ENCODE measurements at places on chromosomes 3 and 15. TPM values are rescaled to one million over a fixed set of nuclear protein-coding genes. Genes with fewer than 3 reads are reported as not detected.
A peak's percentile ranks its signal among the peaks of the same experiment; 100 is the strongest.

GRCh38 chr3:55327131-55327920 lies 159.8 kb downstream of the WNT5A start:
- no peaks in the 10 kb centered on the region for H3K36me3 ChIP-seq
- no peaks in the 10 kb centered on the region for H3K27me3 ChIP-seq
- DNase-seq: no peak
- H3K27ac ChIP-seq: no peak overlapping the region
- H3K4me1 ChIP-seq: no peaks in the 10 kb centered on the region

DNA sequence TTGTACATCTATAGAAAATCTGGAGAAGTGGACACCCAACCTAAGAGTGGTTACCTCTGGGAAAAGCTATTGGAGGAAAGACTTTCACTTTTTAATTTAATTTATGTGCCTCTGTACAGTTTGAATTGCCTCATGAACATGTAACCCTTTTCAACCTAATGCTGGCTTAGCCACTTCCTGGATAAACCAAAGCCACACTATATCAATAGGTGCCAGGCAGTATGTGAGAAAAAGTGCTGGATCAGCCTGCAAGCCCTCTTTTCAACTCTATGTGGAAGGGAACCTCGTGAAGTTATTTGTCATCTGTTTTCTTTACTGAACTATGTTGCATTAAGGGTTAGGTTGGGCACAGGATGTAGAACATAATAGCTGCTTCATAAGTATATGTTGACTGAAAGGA lies 9.3 kb upstream of the TOPAZ1 start:
- H3K27ac ChIP-seq: no peak overlapping the region
- no peak for DNase-seq
- no peaks in the 10 kb centered on the region for H3K36me3 ChIP-seq
- peaks cover 11% of the 10 kb centered on the region for H3K27me3 ChIP-seq
- peaks cover 6% of the 10 kb centered on the region for H3K4me1 ChIP-seq
- H3K4me3 ChIP-seq: no peak overlapping the region

GRCh38 chr15:74392451-74392830 lies 25.0 kb upstream of the CYP11A1 start:
- H3K36me3 ChIP-seq: peaks cover 6% of the 10 kb centered on the region
- peaks cover 69% of the 10 kb centered on the region for H3K4me1 ChIP-seq
- peak overlapping the region; percentile 82 for H3K27ac ChIP-seq
- no peak for DNase-seq
- peak overlapping the region; percentile 57 for H3K4me3 ChIP-seq

GRCh38 chr3:188270423-188270972 lies 116.5 kb downstream of the LPP start:
- peaks cover 16% of the 10 kb centered on the region for H3K36me3 ChIP-seq
- H3K27ac ChIP-seq: no peak overlapping the region
- H3K4me1 ChIP-seq: peaks cover 32% of the 10 kb centered on the region
- H3K27me3 ChIP-seq: no peaks in the 10 kb centered on the region

GRCh38 chr3:181921220-181921619 lies 209.5 kb downstream of the SOX2 start:
- H3K27me3 ChIP-seq: no peaks in the 10 kb centered on the region
- H3K36me3 ChIP-seq: no peaks in the 10 kb centered on the region
- DNase-seq: no peak
- H3K4me1 ChIP-seq: no peaks in the 10 kb centered on the region

DNA sequence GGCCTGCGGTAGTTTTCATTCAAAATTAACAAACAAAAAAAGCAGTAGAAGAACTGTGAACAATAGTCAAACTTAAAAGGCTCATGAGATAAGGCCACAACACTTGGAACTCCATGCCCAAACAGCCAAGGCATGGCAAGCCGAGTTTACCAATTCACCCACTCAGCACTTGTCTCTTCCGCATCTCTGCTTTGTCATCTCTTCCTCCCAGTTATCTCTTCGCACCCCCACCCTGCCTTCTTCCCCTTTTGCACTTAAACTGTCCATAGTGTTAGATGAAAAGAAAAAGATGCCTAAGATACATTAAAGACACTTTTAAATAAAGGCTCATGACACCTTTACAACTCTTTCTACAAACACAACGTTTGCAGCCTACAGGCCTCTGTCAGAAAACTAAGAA lies 11.1 kb downstream of the TLE3 start:
- peaks cover 92% of the 10 kb centered on the region for H3K36me3 ChIP-seq
- H3K27me3 ChIP-seq: no peaks in the 10 kb centered on the region
- no peak overlapping the region for H3K27ac ChIP-seq
- no peak overlapping the region for H3K4me3 ChIP-seq

GRCh38 chr3:89877230-89877629 lies 769.8 kb downstream of the EPHA3 start:
- no peak overlapping the region for H3K27ac ChIP-seq
- no peaks in the 10 kb centered on the region for H3K4me1 ChIP-seq
- no peaks in the 10 kb centered on the region for H3K36me3 ChIP-seq
- no peaks in the 10 kb centered on the region for H3K27me3 ChIP-seq
- H3K4me3 ChIP-seq: no peak overlapping the region

DNA sequence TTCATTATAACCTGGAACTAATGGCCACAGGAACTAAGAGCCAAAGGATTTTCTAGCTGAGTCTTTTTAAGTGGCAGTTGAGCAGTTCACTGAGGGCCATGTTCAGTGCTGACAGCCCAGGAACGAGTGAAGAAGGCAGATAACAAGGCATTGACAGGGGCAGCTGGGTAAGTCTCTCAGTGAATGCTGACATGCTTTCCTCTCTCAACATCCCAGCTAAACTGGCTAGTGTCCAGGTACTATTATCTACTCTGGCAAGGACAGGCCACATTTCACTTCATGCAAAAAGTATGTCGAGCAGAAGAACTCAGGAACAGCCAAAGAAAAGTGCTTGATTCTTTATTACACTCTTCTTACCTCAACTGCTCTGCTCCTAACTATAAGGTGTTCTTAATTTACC lies 515.9 kb downstream of the NLGN1 start:
- H3K4me1 ChIP-seq: no peaks in the 10 kb centered on the region
- no peaks in the 10 kb centered on the region for H3K36me3 ChIP-seq
- no peak for DNase-seq
- H3K27ac ChIP-seq: no peak overlapping the region
- no peaks in the 10 kb centered on the region for H3K27me3 ChIP-seq

GRCh38 chr3:188503647-188504046 lies 349.7 kb downstream of the LPP start:
- H3K36me3 ChIP-seq: peaks cover 38% of the 10 kb centered on the region
- H3K4me1 ChIP-seq: peaks cover 8% of the 10 kb centered on the region
- no peak for DNase-seq

- H3K27ac ChIP-seq: no peak overlapping the region
- no peak for DNase-seq
- no peak overlapping the region for H3K4me3 ChIP-seq
- H3K36me3 ChIP-seq: no peaks in the 10 kb centered on the region
- H3K27me3 ChIP-seq: peaks cover 10% of the 10 kb centered on the region
Observed at GRCh38 chr15:39330061-39330460, 250.8 kb upstream of the THBS1 start.

- H3K27ac ChIP-seq: no peak overlapping the region
- no peaks in the 10 kb centered on the region for H3K4me1 ChIP-seq
- peaks cover 11% of the 10 kb centered on the region for H3K27me3 ChIP-seq
- H3K36me3 ChIP-seq: no peaks in the 10 kb centered on the region
- no peak for DNase-seq
Observed at GRCh38 chr15:91801836-91802534, 51.5 kb upstream of the SLCO3A1 start.

GRCh38 chr3:144407335-144407734 lies 435.7 kb downstream of the DIPK2A start:
- H3K27ac ChIP-seq: no peak overlapping the region
- no peaks in the 10 kb centered on the region for H3K27me3 ChIP-seq
- H3K36me3 ChIP-seq: no peaks in the 10 kb centered on the region
- no peak for DNase-seq

DNA sequence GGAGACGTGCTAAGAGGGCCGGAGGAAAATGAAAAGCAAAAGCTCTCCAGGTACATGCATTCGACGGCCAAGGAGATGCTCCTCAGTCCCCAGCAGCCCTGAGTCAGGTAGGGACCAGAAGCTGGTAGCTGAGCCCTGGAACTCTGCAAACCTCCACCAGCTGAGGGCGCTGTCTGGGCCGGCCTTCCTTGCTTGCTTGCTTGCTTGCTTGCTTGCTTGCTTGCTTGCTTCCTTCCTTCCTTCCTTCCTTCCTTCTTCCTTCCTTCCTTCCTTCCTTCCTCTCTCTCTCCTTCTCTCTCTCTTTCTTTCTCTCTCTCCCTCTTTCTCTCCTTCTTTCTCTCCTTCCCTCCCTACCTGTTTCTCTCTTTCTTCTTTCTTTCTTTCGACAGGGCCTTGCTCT lies 94.6 kb upstream of the RASGRF1 start:
- no peaks in the 10 kb centered on the region for H3K36me3 ChIP-seq
- no peak overlapping the region for H3K27ac ChIP-seq
- no peak overlapping the region for H3K4me3 ChIP-seq

DNA sequence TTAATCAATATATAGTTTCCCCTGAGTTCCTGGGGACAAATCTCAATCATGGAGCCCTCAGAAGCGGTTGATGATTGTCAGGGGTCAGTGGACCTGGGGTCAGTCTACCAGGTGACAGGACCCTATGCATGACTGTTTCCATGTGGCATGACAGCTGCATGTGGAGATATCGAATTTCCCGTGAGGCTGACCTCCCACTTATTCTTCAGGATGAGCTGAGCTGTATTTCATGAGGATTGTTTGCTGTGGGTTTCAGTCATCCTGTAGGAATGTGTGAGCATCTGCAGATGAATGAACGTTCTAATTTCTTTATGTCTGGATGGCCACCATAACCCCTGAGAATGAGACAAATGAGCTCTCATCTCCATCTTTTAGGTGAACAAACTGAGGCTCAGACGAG lies 93.0 kb upstream of the HES1 start:
- H3K36me3 ChIP-seq: no peaks in the 10 kb centered on the region
- no peak for DNase-seq
- peaks cover 5% of the 10 kb centered on the region for H3K27me3 ChIP-seq
- no peak overlapping the region for H3K27ac ChIP-seq

GRCh38 chr3:130915567-130916292 lies 21.8 kb downstream of the ATP2C1 start:
- no peak for DNase-seq
- no peak overlapping the region for H3K4me3 ChIP-seq
- H3K27ac ChIP-seq: no peak overlapping the region
- H3K4me1 ChIP-seq: peaks cover 15% of the 10 kb centered on the region

DNA sequence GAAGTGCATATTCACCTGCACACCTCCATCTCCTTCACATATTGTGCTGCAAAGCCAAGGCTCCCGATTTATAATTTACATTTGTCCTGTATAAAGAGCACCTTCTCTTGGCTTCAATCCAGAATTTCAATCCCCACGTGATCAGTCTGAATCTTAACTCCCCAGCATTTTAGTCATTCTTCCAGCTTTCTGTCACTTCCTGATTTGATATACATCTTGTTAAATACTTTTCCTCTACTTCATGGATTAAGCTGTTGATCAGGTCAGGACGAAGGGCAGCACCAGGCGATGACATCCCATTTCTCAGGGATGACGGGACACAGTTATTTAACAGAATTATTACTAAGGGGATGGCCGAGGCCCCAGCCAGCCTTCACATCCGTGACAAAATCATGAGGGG lies 212.5 kb downstream of the EPHB1 start:
- no peak overlapping the region for H3K27ac ChIP-seq
- no peaks in the 10 kb centered on the region for H3K27me3 ChIP-seq
- no peaks in the 10 kb centered on the region for H3K4me1 ChIP-seq
- DNase-seq: no peak
- H3K4me3 ChIP-seq: no peak overlapping the region

Gene SPSB4
- 0.07 TPM for total RNA-seq

Gene IMPG2
- total RNA-seq: 0.05 TPM

Gene PRC1
- total RNA-seq: 86.2 TPM

Gene PP2D1
- total RNA-seq: not detected

Gene NEK10
- 0.28 TPM for total RNA-seq

Gene TEX55
- total RNA-seq: not detected
